ENCODE measurements at places on chromosomes 3 and 15. TPM values are rescaled to one million over a fixed set of nuclear protein-coding genes. Genes with fewer than 3 reads are reported as not detected.

DNA sequence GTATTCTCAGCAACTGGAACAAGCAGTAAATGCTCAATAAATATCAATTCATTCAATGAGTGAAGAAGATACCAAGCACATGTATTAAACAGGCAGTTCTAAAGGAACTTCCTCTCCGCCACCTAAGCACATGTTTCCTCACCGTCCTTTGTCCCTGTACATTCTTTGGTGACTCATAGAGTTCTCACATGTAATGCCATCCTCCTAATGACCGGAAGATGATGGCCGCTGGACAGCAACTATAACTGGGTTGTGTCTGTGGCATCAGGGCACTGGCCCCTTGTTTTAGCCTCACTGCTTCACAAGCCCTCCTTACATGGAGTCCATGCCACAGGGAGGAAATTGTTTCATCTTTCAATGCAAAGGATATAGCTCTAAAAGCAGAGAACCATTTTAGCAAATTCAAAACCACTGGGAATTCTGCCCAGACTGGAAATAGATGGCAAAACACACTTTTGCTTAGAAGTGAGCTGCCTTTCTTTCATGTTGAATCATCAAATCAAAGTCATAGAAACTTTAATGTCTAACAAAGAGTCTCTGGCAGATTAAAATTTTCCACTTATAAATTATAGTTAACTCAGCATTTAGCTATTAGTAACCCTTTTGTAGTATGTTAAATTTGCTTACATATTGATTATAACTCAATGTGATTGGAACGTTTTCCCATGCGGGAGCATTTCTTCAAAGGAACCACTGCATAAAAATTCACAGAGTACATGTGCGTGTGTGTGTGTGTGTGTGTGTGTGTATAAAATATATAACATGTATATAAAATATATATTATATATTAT, 74.1 kb downstream of the GAP43 start:
- no peak overlapping the region for H3K27ac ChIP-seq
- no peak for DNase-seq
- H3K27me3 ChIP-seq: no peaks in the 10 kb centered on the region
- no peak overlapping the region for H3K4me3 ChIP-seq
- H3K36me3 ChIP-seq: no peaks in the 10 kb centered on the region

DNA sequence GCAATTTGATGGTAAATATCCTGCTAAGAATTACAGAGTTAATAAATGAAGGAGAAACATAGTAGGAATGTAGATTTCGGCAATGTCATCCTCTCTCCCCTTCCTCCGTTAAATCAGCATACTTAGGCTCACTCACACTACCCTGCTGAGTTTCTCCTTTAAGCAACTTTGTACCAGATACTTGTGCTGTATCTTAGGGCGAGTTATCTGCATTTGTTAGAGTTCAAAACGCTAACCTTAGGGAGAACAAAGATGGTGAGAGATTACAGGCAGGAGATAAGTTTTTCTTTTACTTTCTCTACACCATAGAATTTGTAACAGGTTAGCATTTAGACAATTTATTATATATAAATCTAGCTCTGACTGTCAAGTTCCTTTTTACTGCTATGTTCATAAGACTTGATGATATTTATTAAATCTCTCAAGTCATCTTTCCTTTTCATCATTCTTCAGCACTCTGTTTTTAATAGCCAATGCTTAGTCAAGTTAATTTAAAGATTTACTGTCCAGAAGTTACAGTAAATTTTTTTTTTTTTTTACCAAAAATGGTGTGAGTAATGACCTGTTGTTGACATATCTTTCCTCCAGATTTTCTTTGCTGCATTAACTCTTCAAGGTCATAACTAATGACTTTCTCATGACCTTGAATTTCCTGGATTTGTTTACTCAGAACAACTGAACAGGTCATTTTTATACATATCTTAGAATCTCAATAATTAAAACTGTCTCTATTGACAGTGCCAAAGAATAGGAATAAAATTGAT, 22.2 kb downstream of the SUCNR1 start:
- H3K27ac ChIP-seq: no peak overlapping the region
- no peak for DNase-seq
- H3K27me3 ChIP-seq: no peaks in the 10 kb centered on the region
- H3K36me3 ChIP-seq: no peaks in the 10 kb centered on the region

DNA sequence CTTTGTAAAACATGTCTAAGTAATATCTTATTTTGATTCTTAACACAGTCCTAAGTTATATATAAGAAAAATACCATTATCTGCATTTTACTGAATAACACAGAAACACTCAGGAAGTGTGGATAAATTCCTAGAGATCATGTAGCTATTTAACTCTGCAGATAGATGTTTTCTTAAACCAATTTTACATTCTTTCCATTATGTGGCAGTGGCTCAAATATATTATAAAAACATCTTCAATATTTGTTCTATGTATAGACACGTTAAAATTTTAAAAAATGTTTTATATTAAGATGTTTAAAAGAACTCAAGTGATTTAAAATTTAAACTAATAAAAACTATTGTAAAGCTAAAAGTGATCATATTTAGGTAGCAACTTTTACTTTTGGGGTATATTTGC, 683.8 kb downstream of the DIPK2A start:
- no peaks in the 10 kb centered on the region for H3K36me3 ChIP-seq
- no peaks in the 10 kb centered on the region for H3K27me3 ChIP-seq
- H3K27ac ChIP-seq: no peak overlapping the region
- no peak for DNase-seq
- no peak overlapping the region for H3K4me3 ChIP-seq

DNA sequence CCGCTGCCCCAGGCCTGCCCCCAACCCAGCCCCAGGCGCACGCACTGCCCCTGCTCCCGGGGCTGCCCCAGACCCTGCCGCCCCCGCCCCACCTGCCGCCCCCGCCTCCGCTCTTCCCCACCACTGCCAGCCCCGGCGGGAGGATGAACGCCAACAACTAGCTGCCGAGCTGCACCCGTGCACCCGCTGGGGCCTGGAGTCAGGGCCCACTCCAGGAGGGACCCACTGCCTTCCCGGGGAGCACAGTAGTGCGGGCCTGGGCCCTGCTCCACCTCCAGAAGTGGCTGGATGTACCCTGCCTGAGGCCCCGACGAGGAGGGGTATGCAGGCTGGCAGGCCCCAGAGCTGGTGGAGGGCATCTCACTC, 10.9 kb downstream of the ZBTB47 start:
- no peak for DNase-seq
- no peaks in the 10 kb centered on the region for H3K27me3 ChIP-seq
- peaks cover 8% of the 10 kb centered on the region for H3K4me1 ChIP-seq
- H3K36me3 ChIP-seq: peaks cover 8% of the 10 kb centered on the region
- no peak overlapping the region for H3K27ac ChIP-seq
- H3K4me3 ChIP-seq: no peak overlapping the region

DNA sequence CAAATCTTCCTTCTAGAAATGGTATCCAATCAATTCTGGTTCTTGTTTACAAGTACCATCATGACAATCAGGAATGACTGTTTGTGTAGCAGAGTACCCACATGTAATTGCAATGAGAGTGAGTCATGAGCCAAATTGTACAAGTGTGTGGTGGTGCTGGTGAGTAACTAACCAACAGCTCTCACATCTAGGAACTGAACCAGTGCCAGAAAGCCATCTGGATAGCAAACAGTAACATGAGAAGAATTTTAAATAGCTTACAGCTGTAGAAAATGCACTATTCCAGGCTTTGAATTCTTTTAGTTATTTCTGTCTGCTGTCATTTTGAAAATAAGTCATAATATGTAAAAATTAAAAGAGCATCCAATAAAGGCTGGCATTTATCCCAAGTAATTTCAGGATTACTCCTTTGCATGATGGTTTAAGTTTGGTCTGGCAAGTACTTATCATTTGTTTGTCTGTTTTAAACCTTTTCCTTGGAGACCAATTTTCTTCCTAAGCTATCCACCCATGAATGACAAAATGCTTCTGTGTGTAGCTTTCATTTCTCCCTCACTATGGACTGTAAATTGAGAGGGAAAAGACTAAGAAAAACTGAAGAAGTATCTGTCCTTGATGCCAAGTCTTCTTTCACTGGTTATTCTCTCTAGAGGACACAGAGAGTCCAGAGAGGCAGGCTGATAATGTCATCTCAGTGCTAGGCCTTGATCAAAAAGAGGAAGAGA, 60.0 kb downstream of the PIK3CB start:
- no peak overlapping the region for H3K4me3 ChIP-seq
- no peaks in the 10 kb centered on the region for H3K27me3 ChIP-seq
- peaks cover 19% of the 10 kb centered on the region for H3K4me1 ChIP-seq
- no peaks in the 10 kb centered on the region for H3K36me3 ChIP-seq

Gene KCNMB3
- 2.5 TPM for total RNA-seq

Gene LDHAL6B
- total RNA-seq: not detected

Gene ATP6V1A
- 102 TPM for total RNA-seq

All from upper lobe of right lung (tissue), 1 donor.